ENCODE measurements at places on chromosomes 3 and 15.

GRCh38 chr3:147157631-147158030 lies 248.7 kb downstream of the ZIC4 start:
- no peak for DNase-seq

DNA sequence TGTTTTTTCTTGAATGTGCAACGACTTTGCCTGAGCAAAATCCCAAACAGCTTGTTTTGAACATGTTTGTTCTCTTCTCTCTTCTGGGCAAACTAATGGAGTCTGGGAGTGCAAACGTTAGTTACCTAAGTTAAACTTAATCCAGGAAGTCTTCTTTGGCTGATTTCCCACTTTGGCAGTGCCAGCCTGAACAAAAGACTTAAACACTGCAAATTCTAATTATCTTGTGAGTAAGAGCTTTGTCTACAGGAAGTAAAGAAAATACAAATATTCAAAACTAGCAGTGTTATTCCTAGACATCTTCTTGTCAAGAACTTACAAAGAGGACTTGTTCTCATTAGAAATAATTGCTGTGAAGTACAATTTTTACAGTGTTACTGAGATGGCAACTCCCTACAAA lies 16.7 kb upstream of the DENND6A start:
- DNase-seq: no peak

GRCh38 chr15:25859838-25860645 lies 3.1 kb downstream of the ATP10A start:
- no peak for DNase-seq

GRCh38 chr15:71800835-71801745 lies 9.3 kb upstream of the NR2E3 start:
- no peak for DNase-seq

- no peak for DNase-seq
Observed at GRCh38 chr3:190807719-190808375, 54.6 kb downstream of the GMNC start.

DNA sequence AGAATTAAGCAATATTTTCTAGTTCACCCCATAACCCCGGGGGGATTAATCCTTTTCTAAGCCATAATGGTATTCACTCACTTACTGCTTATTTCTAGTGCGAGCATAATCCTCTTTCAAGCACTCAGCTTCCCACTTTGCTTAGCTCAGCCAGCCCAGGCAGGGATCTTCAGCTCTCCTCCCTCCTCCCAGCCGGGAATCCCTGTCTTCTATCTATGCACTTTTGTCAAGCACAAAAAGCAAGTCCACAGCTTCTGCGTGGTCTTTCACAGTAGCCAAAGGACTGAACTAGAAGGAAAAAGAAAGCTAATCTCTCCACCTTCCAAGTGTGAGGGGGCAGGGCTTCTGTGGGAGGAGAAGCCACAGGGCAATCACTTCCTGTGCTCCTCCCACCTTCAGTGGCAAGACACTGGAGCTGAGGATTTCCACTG lies 62.8 kb downstream of the PEX5L start:
- no peak for DNase-seq

- DNase-seq: no peak
Observed at GRCh38 chr3:41317298-41317697, 118.0 kb downstream of the CTNNB1 start.

- DNase-seq: no peak
Observed at GRCh38 chr3:110301781-110302180, 769.8 kb upstream of the NECTIN3 start.

GRCh38 chr3:138137861-138138260 lies 5.7 kb upstream of the A4GNT start:
- DNase-seq: no peak

DNA sequence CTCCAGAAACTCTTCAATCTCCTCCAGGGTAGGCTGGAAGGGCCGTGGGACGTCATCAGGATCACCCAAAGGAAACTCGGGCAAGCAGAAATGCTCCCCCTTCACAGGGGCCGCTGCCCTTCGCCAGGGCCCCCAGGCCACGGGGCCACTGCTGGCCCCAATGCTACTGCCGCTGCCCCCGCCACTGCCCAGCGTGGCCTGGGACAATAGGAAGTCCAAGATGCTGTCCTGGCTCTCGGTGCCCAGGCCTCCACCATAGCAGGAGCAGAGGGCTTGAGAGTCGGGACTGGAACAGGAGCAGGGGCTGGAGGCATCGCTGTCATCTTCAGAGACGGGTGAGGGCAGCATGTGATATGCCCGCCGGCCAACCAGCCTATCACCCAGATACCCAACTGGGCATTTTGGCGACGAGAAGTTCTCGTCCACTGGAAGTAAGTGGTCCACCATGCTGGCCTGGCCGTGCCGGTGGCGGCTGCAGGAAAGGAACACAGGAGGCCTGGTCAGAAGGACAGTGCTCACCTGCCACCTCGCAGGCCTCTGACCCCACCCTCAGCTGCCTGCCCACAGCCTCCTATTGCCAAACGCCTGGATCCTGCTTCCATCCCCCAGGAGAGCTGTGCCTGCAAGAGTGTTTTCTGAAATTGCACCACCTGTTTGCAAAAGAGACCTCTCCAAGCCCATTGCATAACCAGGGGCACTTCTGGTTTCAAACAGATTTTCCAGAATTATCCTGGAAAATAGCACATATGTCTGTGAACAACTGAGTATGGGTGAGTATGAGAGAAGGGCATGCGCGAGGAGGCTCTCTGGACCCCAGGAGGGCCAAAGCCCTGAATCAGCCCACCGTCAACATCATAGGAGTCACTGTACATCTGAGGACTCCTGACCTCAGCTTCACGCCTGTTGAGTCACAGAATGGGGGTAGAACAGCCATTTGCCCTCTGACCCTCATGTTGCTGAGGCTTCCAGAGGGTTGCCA lies 4.4 kb downstream of the KLF15 start:
- no peak for DNase-seq

GRCh38 chr3:128590948-128591347 lies 59.7 kb downstream of the RPN1 start:
- DNase-seq: no peak

DNA sequence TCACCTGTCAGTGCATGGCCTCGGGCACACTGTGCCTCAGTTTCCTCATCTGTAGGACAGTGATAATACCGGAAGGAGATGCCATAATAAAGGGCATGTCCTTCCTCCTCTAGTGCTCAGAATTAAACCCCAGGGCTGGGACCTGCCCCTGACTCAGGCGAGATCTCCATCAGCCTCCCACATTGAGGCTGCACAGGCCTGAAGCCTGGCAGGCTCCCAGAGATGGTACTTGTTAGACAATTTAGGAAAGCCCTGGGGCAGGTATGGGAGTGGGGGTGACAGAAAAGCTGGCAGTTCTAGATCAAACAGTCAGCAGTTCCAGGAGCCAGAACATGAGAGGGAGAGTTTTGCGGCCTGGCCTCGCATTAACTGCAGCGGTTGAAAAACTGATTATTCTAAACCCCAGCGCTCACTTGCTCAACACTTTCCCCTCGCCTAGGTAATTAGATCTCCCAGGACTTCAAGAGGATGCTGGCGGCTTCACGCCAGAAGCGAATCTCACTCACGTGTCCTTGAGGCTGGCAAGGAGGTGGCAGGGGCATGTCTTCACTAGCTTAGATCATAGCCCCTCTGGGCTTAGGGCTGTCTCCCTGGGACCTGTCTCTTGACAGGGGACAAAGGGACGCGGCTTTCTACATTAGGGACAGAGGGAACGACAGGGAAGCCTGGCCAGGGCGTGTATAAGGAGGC lies 73.1 kb downstream of the ATP2B2 start:
- DNase-seq: no peak

All from central memory CD8-positive, alpha-beta T cell (primary cell).